H54 (cell line): ENCODE measurements at places on chromosomes 13 and 19.
A peak's percentile ranks its signal among the peaks of the same experiment; 100 is the strongest.

GRCh38 chr19:50501568-50502475 is 9.2 kb downstream of the JOSD2 start:
- no peak for DNase-seq

DNA sequence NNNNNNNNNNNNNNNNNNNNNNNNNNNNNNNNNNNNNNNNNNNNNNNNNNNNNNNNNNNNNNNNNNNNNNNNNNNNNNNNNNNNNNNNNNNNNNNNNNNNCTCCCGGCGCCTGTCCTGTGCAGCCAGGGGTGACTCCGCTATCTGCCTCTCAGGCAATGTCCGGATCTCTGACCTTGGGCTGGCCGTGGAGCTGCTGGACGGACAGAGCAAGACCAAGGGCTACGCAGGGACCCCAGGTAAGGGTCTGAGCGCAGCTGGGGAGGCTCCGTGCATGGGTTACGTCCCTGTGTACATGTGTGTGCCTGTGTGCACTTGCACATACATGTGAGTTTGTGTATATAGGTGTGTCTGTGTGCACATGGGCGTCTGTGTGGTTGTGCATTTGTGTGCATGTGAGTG is 36.1 kb upstream of the TMEM255B start:
- no peak for DNase-seq

DNA sequence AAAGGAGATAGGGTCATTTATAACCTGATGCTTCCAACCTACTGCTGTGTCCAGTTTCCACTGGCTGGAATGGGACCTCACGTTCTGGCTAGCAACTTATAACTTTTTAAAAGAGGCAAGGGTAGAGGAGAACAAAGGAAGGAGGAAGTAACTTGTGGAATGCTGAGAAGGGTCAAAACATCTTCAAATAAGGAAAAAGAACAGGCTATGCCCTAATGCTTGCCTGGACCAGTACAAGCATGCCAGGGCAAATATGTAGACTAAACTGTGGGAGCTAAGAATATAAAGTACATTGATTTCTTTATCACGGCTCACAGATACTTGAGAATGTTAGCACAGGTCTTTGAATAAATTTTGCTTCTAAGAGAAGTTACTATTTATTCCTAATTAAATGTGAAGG is 1.5 kb upstream of the ZNF561 start:
- DNase-seq = no peak

GRCh38 chr13:98782654-98783053 is 30.2 kb upstream of the SLC15A1 start:
- DNase-seq = no peak

- no peak for DNase-seq
Observed at GRCh38 chr13:108214441-108215271, 680 bp downstream of the LIG4 start.

DNA sequence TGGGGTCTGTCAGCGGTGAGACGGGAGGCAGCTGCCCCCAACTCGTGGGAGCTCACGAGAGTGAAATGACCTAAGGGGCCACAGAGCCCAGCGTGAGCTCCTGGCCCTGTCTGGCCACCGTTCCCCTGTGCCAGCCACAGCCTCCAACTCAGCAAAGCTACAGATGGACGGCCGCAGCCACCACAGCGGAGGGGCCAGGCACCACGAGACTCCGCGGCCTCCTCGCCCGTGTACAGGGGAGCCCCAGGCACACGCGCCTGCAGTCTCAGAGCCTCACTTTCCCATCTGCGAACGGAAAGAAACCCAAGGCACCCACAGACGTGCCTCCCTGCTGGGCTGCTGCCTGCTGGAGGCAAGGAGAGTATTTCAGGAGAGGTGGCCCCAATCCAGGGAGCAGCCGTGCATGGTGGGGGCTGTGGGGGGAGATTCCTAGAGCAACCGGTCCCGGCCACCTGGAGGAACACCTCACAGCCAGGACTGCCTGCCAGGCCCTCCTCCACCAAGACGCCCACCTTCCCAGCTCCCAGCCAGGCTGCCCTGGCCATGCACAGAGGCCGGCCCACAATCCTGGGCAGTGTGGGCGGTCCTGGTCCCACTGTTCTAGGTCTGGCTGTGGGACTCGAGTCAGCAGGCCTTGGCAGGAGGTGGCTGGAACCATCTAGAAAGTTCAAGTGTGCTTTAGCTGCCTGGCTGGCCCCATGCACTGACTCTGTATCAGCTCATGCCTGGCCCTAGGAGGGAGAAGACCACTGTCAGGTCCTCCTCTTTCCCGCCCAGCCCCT is 1.9 kb downstream of the MKNK2 start:
- no peak for DNase-seq

GRCh38 chr13:33694546-33694945 is 123.4 kb upstream of the RFC3 start:
- no peak for DNase-seq

- DNase-seq = no peak
Observed at GRCh38 chr19:8142513-8142900, 6.9 kb downstream of the FBN3 start.

DNA sequence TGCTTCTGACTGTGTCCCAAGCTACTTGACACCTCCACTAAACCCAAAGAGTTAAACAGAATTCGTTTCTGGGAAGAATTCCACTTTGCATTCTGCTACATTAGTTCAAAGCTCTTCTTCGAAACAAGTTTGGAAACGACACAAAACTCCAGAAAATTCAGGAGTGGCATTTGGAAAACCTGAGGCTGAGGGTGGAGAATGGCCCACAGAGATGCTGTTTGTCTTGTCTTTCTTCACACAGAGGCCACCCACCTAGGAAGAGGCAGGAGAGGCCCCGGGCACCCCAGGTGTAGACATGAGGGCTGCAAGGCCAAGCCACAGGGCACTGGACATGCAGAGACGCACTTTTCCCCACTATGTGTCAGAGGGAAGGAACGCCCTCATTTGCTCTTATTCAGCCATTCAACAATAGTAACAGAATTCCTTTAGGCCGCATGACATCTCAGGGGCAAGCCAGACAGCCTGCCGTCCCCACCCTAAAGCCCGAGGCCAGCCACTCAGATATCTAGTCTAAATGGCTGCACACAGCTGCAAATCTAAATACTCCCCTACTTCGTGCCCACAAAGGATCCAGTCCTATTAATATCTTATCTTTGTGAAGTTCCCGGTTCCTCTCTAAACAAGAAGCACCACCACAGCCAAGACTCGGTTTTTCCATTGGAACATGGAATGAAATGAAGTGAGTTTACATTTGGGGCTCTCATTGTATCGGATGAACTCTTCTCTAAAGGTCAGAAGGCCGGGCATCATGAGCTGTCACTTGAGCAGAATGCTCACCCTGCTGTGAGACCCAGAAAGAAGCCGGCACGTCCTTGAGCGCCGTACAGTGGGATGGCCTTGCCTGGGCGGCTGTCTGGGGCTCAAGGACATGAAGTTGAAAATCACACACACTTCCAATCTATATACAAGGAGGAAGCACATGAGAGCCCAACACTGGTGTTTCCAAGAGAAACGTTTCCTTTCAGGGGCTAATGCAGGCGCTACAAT is 19.8 kb downstream of the COL4A1 start:
- DNase-seq = no peak

DNA sequence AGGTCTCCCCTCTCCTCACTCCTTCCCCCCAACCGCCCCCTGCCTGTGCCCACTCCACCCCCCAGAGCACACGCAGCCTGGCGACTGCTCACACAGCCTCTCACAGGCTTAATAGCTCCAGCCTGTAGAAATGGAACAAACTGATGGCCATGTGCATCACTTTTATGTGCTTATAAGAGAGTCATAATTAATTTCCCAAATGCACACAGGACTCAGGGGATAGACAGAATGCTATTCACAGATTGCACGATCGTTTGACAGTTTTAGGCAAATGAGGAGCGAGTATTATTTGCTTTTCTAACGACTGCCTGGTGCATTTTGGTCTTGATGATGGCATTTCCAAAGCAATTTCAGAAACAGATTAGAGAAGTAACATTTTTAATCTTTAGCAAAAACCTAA is 97.7 kb upstream of the VSTM2B start:
- no peak for DNase-seq

DNA sequence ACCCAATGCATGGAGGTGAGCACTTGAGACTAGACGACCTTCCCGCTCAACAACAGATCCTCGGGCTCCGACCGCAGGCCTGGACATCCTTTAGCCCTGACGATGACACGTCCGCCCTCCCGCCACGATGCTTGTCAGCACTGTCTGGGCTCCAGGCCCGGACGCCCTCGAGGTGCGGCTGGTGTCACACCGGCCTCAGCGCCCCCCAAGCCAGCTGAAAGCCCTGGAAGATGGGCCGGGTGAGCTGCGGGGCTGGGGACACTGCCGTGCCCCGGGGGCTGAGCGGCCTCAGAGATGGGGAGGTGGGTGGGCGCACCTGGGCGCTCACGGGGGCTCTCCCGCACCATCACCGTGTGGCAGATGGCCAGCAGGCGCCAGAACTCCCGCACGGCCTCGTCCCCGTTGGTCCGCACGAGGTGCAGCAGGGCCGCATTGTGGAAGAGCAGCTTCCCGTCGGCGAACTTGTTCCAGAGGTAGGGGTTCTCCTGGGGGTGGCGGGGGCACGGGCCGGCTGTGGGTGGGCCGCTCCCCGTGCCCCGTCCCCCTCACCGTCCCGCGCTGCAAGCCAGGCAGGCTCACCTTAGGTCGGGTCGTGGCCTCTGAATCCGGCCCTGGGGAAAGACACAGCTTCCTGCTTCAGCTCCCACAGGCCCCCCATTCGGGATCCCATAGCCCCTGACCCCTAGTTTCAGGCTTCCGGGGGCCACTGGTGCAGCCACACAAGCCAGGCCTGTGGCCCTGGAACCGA is 15.5 kb downstream of the ATP8B3 start:
- DNase-seq = no peak

DNA sequence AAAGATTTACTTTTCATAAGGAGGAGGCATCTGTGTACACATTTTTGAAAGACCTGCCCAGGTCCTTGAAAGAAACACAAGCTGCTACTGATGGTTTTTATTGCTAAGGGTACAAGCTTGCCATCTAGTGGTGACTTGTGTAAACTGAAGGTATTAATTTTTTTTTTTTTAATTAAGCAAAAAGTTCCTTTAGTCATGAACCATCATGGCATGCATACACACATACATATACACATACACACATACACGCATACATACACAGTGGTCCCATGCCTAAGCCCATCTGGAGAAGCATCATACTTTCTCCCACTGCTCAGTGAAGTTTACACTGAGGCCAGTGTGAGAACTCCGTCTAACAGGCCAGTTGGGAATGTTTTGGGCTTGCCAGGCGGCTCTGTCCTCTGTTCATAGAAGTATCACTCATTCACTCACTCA is 312.5 kb downstream of the DCLK1 start:
- peak; percentile 9 for DNase-seq

DNA sequence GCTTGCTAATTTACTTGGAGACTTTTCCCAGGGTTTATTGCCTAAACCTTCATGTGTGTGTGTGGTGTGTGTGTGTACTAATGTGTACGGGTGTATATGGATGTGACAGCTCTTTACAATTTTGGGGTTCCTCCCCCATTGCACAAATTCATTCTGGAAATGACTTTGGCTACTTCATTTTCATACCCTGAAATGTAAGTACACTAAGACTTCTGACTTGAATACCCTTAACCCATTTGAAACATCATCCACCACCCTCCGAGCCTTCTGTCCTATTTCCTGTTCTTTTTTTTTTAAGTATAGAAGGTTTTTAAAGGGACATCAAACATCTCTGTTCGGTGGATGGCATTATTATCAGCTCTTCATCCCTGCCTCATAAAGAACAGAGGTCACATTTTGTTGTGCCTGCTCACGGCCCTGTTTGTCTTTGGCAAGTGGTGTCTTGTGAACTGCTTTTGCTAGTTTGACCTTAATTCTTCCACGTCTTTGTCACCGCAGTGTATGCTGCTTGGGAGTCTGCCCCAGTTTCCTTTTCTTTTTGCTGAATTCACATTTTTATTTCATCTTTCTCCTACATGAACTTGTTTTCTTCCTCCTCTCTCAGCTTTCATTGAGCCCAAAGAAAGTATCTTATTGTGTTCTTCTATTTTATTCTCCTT is 228.3 kb downstream of the FOXO1 start:
- DNase-seq = no peak

- DNase-seq = no peak
Observed at GRCh38 chr19:40270362-40271089, 14.6 kb downstream of the AKT2 start.

- no peak for DNase-seq
Observed at GRCh38 chr19:6521718-6522646, 8.8 kb upstream of the TNFSF9 start.

GRCh38 chr13:110334841-110335490 is 27.9 kb downstream of the COL4A2 start:
- DNase-seq = no peak

- no peak for DNase-seq
Observed at GRCh38 chr19:876089-876488, 16.6 kb downstream of the CFD start.

- no peak for DNase-seq
Observed at GRCh38 chr19:49455773-49456172, 2.7 kb downstream of the ALDH16A1 start.

- no peak for DNase-seq
Observed at GRCh38 chr13:34430294-34430693, 511.8 kb upstream of the NBEA start.

- DNase-seq = no peak
Observed at GRCh38 chr19:28504727-28505126, 708.2 kb downstream of the UQCRFS1 start.

DNA sequence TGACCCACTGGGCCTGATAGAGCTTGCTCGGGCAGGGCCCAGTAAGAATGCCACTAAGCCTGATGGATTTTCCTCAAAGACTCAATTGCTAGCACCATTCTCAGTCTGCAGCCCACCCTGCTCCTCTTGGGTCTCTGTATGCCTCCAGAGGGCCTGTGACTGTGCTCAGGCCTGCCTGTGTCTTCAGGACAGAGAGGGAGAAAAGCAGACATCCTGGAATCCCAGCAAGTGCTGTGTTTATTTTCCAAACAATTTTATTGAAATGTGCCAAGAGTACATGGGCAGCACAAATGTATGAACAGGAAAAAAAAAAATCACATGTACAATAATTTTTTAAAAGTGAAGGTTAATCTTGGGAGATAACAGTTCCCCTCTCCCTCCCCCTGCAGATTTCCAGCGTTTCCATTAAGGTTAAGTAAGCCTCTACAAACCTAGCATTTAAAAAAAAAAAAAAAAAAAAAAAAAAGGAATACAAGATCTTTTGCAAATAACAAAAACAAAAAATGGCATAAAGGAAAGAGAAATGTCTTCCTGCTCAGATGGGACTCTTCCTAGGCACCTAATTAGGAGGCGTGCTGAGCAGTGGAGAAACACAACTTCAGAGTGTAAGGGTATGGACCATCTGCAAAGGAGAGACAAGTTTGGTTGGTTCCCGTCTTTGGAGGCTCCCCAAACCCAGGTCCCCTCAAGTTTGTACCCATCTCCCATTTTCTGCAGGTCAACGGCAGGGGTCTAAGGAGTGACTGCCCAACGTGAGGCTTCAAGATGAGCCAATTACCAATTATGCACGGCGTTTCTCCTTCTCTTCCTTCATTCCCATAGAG is 4.8 kb upstream of the ECH1 start:
- DNase-seq = no peak
